ENCODE measurements at places on chromosomes 3 and 15. TPM values are rescaled to one million over a fixed set of nuclear protein-coding genes. Genes with fewer than 3 reads are reported as not detected.

Gene KCNAB1
- total RNA-seq: 0.44 TPM

Gene SIDT1
- 1.0 TPM for total RNA-seq

Gene LZTFL1
- 8.0 TPM for total RNA-seq

Gene CHDH
- total RNA-seq: 32.4 TPM
